Stimulated activated CD8-positive, alpha-beta memory T cell treated with anti-CD3 and anti-CD28 coated beads, Interleukin-2, amount 100 ng/mL, for 1 hour (primary cell): ENCODE measurements at places on chromosomes 5 and 9.

- DNase-seq, result no peak
These were observed 6.6 kb upstream of the ASPN start for GRCh38 chr9:92488681-92489550.

GRCh38 chr9:87199278-87199677 lies 252.0 kb upstream of the GAS1 start:
- no peak for DNase-seq

- DNase-seq, result no peak
These were observed 8.0 kb downstream of the BRD3 start for GRCh38 chr9:134059661-134060395.

DNA sequence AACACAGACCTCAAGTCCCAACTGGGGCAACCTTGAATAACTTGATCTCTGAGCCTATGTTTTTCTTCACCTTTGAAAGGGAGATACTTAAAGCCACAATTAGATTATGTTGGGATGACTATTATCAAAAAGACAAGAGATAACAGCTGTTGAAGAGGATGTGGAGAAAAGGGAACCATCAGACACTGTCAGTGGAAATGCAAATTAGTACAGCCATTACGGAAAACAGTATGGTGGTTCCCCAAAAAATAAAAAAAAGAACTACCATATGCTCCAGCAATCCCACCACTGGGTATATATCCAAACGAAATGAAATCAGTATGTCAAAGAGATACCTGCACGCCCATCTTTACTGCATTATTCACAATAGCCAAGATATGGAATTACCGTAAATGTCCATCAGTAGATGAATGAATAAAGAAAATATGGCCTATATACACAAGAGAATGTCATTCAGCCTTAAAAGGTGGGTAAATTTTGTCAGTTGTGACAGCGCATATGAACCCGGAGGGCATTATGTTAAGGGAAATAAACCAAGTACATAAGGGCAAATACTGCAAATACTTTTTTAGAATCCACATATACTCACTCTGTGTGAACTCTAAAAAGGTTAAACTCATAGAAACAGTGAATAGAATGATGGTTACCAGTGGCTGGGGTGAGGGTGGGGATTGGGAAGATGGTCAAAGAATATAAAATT lies 12.7 kb downstream of the FAT2 start:
- no peak for DNase-seq

GRCh38 chr5:170691657-170692056 lies 91.9 kb upstream of the GABRP start:
- DNase-seq, result no peak

GRCh38 chr9:28001096-28001495 lies 427.8 kb upstream of the C9orf72 start:
- DNase-seq, result no peak

DNA sequence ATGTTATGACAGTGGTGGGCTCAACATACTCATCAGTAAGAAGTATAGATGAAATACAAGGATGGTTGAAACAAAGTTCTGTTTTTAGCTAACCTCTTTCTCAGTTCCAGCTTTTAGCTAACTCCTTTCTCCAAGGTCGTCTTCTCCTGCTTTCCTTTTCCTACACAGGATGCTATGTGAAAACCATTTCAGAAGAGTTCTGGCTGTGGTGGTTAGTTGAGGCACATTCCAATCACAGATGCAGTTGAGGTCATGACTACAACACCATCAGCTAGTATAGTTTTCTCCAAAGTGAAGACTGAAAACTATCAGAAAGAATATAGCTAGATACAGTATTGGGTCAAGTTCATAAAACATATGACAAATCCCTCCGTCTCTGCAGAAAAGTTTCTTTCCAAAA lies 477.7 kb upstream of the C9orf72 start:
- no peak for DNase-seq

DNA sequence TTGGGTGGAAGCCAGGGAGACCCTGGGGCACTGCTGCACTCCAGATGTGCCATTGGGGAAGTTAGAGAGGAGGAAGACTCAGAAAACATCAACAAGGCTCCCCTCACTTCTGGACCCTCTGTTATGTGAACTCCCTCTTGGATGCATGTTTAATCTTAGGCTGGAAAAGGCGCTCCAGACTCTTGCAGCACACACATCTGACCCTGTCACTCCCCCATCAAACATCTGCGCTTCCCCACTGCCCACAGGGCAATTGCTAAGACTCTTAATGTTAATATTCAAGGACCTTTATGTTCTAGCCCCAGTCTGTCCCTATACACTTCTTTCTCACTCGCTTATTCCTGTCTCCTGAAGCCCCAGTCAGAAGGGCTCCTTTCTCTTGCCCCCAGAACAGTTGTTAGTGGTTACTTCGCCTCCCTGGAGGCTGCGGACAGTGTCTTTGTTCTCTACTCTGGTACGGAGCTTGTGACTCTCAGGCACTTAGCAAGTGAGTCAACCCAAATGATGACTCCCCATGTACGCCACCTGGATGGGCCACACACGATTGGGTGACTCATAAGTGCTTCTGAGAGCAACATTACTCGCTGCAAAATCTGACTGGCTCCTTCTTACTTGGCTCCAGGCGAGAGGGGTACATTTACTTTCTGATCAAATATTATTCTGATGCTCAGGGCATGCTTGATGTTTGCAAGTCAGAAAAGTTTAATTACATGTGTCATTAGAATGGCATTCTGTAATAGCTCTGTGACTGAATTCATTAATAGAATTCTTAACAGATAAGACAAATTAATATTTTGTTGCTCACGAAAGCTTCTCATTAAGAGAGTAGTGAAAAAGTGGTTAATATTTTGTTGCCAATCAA lies 193.6 kb downstream of the HSPA4 start:
- no peak for DNase-seq

DNA sequence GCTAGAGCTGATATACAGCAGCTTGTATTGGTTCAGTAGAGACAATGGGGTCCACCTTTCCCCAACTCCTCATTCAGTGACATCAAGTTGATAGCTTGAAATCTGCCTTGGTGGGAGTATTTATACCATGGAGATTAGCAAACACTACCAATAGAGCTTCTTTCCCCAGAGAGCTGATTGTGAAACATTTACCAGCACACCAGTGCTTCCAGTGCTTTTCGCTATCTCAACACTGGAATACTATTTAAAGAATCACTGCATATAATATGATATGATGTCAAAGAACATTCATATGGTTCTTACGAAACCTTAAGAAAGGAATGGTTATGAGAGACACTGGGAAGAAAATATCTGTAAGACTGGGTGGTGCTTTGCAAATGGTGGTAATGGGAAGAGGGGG lies 21.8 kb upstream of the RNF145 start:
- DNase-seq, result no peak

DNA sequence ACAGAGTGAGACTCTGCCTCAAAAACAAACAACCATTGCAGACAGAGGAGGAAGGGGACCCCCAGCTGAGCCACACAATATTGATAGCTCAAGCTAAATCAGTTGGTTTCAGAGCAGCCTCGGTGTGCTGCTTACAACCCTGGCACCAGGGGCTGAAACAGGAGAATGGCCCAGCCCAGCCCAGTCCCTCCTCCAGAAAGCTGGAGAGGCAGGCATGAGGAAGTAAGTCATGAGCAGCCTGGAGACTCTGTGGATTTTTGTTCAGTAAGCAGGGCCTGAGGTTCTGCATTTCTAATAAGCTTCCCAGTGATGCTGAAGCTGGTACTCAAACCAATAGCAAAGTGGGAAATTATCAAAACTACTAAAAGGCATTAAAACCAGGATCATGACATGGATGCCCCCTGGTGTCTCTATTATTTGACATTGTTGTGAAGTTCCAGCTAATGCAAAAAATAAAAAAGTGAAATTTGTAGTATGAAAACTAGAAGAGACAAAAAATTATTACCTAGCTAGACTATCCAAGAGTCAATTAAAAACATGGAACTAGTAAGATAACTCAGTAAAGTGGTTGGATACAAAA lies 14.2 kb downstream of the PRRT1B start:
- DNase-seq, result no peak

DNA sequence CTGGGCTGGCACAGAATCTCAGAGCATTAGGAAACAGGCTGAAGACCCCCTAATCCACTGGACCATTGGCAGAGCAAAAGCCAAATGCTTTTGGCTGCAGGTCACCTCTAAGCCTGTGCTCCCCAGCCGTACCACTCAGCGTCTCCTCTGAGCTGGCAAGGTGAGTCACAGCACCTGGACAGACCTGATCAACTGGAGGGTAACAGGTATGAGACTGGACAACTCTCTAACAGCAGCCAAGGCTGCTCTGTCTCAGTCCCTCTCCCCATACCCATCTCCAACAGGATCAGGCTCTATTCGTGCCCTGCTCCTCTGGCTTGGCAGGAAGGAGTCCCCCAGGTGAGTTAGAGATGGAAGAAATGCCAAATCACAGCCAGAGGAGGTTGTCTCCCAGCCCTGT lies 4.7 kb downstream of the GOLGA2 start:
- no peak for DNase-seq

DNA sequence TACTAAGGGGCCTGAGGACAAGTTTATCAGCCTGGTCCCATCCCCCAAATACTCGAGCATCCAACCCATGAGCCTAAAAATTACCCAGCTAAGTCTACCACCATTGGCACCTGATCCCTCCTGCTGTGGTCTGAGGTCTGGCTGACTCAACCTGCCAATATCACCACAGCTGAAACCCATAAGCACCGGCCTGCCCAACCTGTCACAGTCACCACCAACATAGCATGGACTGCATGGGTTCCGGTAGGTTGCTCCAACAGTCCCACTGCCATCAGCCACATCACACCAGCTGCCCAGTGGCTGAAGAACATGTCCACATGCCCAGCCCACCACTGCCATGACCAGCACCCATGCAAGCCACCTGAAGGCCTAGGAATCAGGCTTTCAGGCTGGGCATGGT lies 495.0 kb downstream of the PRELID2 start:
- DNase-seq, result no peak

DNA sequence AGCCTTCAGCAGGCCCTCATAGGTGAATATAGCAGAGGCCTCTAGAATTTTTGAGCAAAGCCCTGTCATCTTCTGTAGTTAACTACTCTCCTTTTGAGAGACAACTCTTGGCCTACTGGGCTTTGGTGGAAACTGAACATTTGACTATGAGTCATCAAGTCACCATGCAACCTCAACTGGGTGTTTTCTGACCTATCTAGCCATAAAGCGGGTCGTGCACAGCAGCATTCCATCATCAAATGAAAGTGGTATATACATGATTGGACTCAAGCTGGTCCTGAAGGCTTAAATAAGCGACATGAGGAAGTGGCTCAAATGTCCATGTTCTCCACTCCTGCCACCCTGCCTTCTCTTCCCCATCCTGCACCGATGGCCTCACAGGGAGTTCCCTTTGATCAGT lies 1115.5 kb downstream of the TAF11L14 start:
- DNase-seq, result no peak

- no peak for DNase-seq
These were observed 20.8 kb downstream of the ENHO start for GRCh38 chr9:34501889-34502425.

GRCh38 chr9:22838266-22838665 lies 391.6 kb downstream of the DMRTA1 start:
- DNase-seq, result no peak

DNA sequence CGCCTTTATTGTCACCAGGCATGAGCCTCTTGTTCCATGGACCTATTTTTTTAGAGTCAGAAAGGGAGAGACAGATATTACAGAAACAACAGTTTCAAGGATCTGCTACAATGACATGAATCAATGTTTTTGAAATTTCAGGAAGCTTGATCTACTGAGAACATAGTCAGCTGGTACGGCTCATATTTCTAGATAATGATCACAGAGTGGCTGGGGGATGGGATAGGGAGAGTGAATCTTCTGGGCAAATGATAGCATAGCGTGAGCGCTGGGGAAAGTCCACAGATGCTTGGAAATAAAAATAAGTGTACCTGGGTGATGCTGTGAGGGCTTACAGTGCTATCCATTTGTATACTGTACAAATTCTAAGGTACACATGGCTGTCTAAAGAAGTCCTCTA lies 340.4 kb downstream of the EBF1 start:
- no peak for DNase-seq

GRCh38 chr5:20040901-20041300 lies 52.9 kb upstream of the CDH18 start:
- DNase-seq, result no peak

DNA sequence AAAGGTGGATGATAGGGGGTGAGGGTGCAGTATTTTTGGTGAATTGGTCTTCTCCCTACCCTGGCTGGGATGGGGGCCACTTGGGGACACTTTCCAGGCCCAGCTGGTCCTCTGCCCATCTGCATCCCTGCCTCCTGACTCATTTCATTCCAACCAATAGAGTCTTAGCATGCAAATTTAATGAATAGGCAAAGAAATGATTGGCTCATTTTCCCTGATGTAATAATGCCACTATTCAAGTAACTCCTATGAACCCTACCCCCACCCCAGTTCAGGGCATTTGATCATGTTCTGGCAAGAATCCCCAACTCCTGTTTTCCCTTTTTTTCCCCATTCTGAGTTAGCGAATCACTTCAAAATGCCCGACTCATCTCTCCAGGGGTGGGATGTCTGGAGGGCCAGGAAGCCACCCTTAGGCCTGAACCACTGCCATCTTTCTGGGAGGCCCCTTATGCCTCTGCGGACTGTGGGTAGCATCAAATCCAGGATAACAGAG lies 56.7 kb downstream of the PCDH1 start:
- no peak for DNase-seq

GRCh38 chr9:120289990-120290975 lies 289.7 kb downstream of the CDK5RAP2 start:
- no peak for DNase-seq

GRCh38 chr5:168802337-168802736 lies 223.2 kb upstream of the PANK3 start:
- DNase-seq, result no peak

DNA sequence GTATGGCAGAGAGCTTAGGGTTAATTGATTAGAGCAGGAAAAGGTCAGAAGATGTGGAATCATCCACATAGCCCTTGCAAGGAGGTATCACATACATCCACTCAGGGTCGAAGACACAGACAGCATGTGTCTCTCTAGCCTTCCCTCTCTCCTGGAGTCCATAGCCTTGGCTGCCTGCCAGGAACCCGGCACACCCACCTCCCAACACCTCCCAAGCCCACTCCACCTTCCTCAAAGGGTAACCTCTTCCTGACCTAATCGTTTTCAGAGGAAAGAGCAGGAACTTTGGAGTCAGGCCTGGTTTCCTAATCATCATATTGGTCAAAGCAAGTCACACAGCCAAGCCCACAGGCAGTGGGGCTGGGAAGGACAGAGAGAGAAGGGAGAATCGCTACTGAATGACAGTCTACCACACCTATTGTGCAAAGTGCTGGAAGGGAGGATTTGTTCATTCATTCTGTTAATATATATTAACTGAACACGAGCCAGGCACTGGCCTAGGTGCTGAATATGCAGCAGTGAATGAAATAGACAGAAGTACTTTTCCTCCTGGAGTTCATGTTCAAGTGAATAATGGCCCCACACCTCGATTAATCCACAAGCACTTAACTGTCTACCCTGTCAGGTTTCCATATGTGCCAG lies 107.8 kb downstream of the KCNIP1 start:
- no peak for DNase-seq

- DNase-seq, result no peak
These were observed 304.8 kb upstream of the TLE4 start for GRCh38 chr9:79266986-79267385.

GRCh38 chr5:169354263-169354662 lies 53.3 kb upstream of the SLIT3 start:
- no peak for DNase-seq
